ENCODE measurements at places on chromosomes 5 and 9. TPM values are rescaled to one million over a fixed set of nuclear protein-coding genes. Genes with fewer than 3 reads are reported as not detected.

DNA sequence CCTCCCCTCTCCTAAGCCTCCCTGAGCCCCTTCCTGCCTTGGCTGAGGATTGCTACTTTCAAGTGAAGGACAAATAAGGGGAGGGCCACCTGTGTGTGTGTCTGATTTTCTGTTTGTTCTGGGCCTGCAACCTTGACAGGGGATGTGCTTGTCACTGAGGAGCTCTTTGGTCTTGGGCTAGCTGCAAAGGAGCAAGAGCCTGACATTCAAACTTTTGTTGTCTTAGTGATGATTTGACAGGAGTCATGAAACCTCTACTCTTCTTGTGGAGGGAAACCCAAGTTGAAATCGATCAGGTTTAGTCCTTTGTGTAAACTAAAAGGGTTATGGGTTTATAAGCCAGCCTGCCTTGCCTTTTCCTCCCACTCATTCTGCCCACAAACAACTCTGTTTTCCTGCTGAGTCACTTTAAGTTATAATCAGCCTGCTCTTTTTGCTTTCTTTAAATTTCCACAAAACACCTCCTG, 16.9 kb downstream of the CLTA start:
- H3K27ac ChIP-seq: no peak overlapping the region
- no peak for DNase-seq
- no peaks in the 10 kb centered on the region for H3K36me3 ChIP-seq
- H3K4me1 ChIP-seq: peaks cover 42% of the 10 kb centered on the region
- H3K4me3 ChIP-seq: no peak overlapping the region
- H3K27me3 ChIP-seq: no peaks in the 10 kb centered on the region

GRCh38 chr5:158051036-158051435, 192.1 kb upstream of the CLINT1 start:
- no peaks in the 10 kb centered on the region for H3K36me3 ChIP-seq
- peaks cover 6% of the 10 kb centered on the region for H3K4me1 ChIP-seq
- H3K27ac ChIP-seq: no peak overlapping the region
- no peaks in the 10 kb centered on the region for H3K27me3 ChIP-seq
- H3K4me3 ChIP-seq: no peak overlapping the region
- DNase-seq: no peak

GRCh38 chr5:6725421-6725820, 12.2 kb downstream of the TENT4A start:
- H3K36me3 ChIP-seq: no peaks in the 10 kb centered on the region
- no peak overlapping the region for H3K4me3 ChIP-seq
- no peak overlapping the region for H3K27ac ChIP-seq
- H3K4me1 ChIP-seq: peaks cover 56% of the 10 kb centered on the region

- H3K4me3 ChIP-seq: no peak overlapping the region
- peaks cover 47% of the 10 kb centered on the region for H3K4me1 ChIP-seq
- H3K27ac ChIP-seq: peak overlapping the region; percentile 58
- peaks cover 20% of the 10 kb centered on the region for H3K36me3 ChIP-seq
These were observed 6.0 kb downstream of the RALGDS start for GRCh38 chr9:133114886-133115603.

DNA sequence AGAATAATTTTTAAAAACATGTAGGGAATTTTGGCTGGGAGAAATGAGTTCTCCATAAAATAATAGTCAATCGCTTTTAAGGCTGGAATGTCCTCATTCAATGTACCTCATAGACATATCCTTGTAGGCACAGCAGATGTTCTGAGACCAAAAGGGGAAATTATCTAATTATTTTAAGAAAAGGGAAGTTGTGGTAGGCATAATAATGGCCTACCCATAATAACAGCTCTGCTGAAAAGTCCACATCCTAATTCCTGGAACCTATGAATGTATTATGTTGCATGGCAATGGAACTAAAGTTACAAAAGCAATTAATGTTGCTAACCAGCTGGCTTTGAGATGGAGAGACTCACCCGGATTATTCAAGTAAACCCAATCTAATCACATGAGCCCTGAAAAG, 216.1 kb downstream of the TRIM36 start:
- H3K27me3 ChIP-seq: no peaks in the 10 kb centered on the region
- H3K27ac ChIP-seq: no peak overlapping the region
- no peaks in the 10 kb centered on the region for H3K36me3 ChIP-seq
- no peaks in the 10 kb centered on the region for H3K4me1 ChIP-seq
- no peak for DNase-seq
- H3K4me3 ChIP-seq: no peak overlapping the region

DNA sequence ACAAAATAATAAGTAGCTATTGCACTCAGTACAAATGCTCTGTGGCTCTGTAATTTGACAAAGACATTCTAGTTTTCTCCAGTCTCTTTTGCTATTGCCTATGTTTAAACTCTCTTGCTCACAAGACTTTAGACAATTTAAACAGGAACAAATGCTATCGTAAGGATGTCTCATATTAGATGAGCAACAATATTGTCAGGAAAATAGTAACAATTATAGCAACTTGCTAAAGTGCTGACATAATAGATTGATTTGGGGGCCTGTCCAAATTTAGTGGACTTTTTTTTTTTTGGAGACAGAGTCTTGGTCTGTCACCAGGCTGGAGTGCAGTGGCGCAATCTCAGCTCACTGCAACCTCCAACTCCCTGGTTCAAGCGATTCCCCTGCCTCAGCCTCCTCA, 11.8 kb downstream of the KIF2A start:
- H3K4me3 ChIP-seq: no peak overlapping the region
- no peak for DNase-seq

DNA sequence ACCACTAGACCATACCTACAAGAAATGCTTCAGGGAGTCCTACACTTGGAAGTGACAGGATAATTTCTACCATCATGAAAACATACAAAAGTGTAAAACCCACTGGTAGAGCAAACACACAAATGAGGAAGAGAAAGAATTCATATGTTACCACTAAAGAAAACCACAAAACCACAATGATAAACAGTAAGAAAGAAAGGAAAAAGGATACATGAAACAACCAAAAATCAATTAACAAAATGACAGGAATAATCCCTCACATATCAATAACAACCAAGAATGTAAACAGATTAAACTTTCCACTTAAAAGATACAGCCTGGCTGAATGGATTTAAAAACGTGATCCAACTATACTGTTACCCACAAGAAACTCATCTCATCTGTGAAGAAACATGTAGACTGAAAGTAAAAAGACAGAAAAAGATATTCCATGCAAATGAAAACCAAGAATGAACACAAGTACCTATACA, 83.4 kb downstream of the LPAR1 start:
- no peaks in the 10 kb centered on the region for H3K36me3 ChIP-seq
- no peaks in the 10 kb centered on the region for H3K4me1 ChIP-seq
- H3K4me3 ChIP-seq: no peak overlapping the region
- no peaks in the 10 kb centered on the region for H3K27me3 ChIP-seq

The CER1 gene
- not detected for total RNA-seq

The PHYHD1 gene
- 49.4 TPM for total RNA-seq

The SLC34A1 gene
- not detected for total RNA-seq
